Adipocyte (in vitro differentiated cells): ENCODE measurements at places on chromosomes 3 and 15.

- no peak for DNase-seq
Measured at GRCh38 chr3:66406831-66407610, 93.8 kb downstream of the LRIG1 start.

GRCh38 chr3:36693670-36694069 lies 70.7 kb downstream of the DCLK3 start:
- DNase-seq: no peak

DNA sequence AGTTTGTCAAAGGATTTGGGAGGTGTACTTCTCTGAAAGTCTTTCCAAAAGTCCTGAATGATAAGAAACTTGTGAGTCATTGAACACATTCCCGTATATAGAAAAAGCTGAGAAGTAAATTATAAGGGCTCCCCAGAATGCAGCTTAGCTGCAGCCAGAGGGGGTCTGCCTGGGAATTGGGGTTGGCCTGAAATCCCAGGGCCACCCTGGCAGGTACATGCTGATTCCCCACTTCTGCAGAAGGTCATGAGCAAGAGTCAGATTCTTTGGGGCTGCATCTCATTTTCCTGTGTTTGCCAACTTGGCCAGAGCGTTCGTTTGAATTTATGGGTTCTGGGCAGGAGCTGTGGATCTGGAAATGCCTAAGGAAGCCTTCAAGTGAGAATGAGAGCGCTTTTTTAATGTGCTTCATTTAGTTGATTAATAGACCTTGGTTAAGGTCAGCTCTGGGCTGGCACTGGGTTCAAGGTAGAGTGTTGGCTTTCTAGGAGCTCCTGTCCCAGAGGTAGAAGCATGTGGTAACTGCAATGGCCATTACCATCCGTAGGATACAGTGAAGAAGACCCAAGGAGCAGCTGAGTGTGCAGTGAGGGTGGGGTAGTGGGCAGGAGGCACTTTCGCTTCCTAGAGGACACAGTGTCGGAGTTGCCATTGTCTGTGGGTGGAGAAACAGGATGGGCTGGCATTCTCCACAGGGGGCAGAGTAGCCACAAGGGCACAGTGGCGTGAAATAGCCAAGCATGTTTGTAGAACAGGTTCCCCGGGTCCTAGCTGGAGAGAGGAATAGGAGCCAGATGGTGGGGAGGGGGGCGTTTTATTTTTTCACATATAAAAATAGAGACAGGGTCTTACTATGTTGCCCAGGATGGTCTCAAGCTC lies 3.2 kb downstream of the SLC6A6 start:
- peak; percentile 27 for DNase-seq

DNA sequence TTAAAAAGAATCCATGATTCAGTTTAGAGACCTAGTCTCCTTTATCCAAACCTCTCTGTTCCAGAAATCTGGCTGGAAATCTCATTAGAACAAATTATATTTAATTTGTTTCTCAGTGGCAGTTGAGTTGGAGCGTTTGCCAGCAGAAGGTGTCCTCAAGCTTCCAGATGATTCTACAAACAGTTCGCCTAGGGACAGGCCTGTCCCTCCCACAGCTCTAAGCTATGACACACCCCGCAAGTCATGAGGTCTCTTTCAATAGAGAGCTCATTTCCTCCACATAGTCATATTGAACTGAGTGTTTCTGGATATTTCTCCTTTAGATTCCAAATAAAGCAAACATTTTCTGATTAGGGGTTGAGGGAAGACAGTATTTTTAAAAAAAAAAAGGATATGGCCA lies 230.3 kb downstream of the ATP8B4 start:
- no peak for DNase-seq

GRCh38 chr15:63070681-63071129 lies 28.2 kb downstream of the TPM1 start:
- DNase-seq: no peak

GRCh38 chr3:26719134-26719533 lies 96.6 kb downstream of the LRRC3B start:
- DNase-seq: no peak

DNA sequence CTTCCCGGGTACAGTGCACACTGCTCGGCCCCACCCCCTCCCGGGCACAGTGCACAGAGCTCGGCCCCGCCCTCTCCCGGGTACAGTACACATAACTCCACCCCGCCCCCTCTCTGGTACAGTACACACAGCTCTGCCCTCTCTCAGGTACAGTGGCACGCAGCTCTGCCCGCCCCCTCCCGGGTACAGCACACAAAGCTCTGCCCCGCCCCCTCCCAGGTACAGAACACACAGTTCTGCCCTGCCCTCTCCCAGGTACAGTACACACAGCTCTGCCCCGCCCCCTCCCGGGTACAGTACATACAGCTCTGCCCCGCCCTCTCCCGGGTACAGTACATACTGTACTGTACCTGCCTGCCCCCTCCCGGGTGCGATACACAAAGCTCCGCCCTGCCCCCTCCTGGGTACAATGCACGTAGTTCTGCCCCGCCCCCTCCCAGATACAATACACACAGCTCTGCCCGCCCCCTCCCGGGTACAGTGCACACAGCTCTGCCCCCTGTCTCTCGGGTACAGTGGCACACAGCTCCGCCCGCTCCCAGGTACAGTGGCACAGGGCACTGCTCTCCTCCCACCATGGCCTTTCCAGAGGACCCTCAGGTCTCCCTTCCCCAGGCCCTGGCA lies 16.4 kb upstream of the PRR20G start:
- no peak for DNase-seq

DNA sequence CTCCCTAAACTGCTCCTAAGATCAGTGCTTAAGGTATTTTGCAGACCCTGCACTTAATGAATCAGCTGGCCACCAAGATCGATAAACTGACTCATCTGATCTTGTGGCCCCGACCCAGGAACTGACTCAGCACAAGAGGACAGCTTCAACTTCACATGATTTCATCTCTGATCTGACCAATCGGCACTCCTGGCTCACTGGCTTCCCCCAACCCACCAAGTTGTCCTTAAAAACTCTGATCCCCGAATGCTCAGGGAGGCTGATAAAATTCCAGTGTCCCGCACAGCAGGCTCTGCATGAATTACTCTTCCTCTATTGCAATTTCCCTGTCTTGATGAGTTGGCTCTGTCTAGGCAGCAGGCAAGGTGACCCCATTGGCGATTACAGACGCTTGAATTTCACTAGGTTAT lies 13.5 kb downstream of the HTR3E start:
- peak; percentile 7 for DNase-seq

GRCh38 chr3:181887685-181888084 lies 176.0 kb downstream of the SOX2 start:
- DNase-seq: no peak

GRCh38 chr15:100264994-100265640 lies 76.7 kb downstream of the ADAMTS17 start:
- no peak for DNase-seq
